Muscle of leg (tissue), 16 donors: ENCODE measurements at places on chromosomes 2 and 18. TPM values are rescaled to one million over a fixed set of nuclear protein-coding genes. Genes with fewer than 3 reads are reported as not detected.

- no peaks in the 10 kb centered on the region for H3K36me3 ChIP-seq
- DNase-seq, result peak; percentile 90
- peaks cover 16% of the 10 kb centered on the region for H3K4me1 ChIP-seq
- peak overlapping the region; percentile 93 for H3K27ac ChIP-seq
Measured at GRCh38 chr2:176554101-176555048, 285.1 kb downstream of the MTX2 start.

DNA sequence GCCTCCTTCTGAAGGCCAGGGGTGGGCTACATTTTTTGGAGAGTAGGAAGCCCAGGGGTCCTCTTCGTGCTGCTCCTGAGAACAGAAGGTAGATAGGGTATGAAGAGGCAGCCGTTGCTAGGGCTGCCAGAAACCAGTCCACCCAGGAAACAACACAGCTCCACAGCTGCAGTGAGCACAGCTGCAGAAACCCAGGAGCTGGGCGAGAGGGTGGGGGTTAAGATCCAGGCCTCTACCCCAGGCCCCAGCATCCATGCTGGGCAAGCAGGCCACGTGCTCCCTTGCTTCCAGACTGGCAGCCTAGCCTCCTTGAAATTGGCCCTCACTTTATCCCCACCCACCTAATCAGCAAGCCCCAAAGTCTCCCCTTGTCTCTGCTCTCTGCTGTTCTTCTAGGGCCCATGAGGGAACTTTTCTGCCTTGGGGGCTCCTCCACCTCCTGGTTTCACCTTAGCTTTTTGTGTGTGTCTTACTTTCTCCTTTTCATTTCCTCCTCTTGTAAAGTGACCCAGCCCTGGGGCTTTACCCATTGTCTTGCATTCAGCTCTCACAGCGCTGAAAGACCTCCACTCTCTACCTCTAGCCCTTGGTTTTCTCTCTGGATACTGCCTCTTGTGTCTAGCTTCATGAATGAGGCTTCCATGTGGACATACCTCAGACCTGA, 30.7 kb downstream of the STON1 start:
- no peaks in the 10 kb centered on the region for H3K36me3 ChIP-seq
- H3K27me3 ChIP-seq, result no peaks in the 10 kb centered on the region
- H3K4me3 ChIP-seq, result no peak overlapping the region
- peaks cover 20% of the 10 kb centered on the region for H3K4me1 ChIP-seq

SLC38A11 gene
- 0.35 TPM for total RNA-seq

RAB6D gene
- total RNA-seq, result 0.09 TPM

ZBTB14 gene
- 13.0 TPM for total RNA-seq

GALNT3 gene
- 0.49 TPM for total RNA-seq

SSB gene
- 76.4 TPM for total RNA-seq

RAPGEF4 gene
- total RNA-seq, result 1.2 TPM

DNA sequence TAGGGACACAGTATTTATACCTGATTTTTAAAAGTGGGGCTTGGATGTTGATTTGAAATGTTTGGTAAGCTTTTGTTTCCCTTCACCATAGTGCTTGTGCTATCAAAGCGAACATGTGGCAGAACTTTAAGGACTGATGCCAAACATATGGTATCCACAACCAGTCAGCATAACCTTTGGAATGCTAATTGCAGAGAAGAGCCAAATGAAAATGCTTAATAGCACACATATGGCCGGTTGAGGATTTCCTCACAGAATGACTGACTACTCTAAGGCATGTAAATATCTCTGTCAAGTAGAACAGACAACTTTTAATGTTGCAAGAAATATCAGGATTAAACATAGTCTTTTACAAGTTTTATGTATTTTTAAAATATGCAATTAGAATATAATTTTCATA, 120.9 kb upstream of the COL3A1 start:
- peak overlapping the region; percentile 79 for H3K27ac ChIP-seq
- H3K27me3 ChIP-seq, result no peaks in the 10 kb centered on the region
- peak; percentile 94 for DNase-seq
- H3K4me3 ChIP-seq, result no peak overlapping the region

CD8B2 gene
- 0.09 TPM for total RNA-seq

- H3K4me3 ChIP-seq, result peak overlapping the region; percentile 48
- H3K4me1 ChIP-seq, result peaks cover 5% of the 10 kb centered on the region
- DNase-seq, result peak; percentile 87
- H3K27me3 ChIP-seq, result no peaks in the 10 kb centered on the region
Measured at GRCh38 chr2:16608661-16609643, 56.7 kb downstream of the CYRIA start.

RUFY4 gene
- 0.27 TPM for total RNA-seq

DNA sequence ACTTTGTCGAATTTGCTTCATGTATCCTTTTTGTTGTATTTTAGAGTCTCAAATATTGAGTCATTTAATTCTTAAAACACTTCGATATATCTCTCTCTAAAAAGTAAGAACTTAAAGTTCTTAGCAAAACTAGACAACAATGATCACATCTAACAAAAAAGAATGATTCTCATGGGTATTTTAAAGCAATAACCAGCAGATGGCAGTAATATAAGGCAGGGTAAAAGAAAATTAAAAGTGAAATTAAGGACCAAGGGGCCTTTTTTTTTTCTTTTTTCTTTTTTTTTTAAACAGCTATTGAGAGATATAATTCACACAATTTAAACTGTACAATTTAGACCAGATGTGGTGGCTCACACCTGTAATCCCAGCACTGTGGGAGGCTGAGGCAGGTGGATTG, 9.9 kb upstream of the AOX1 start:
- no peaks in the 10 kb centered on the region for H3K27me3 ChIP-seq
- no peak overlapping the region for H3K4me3 ChIP-seq
- no peak for DNase-seq
- no peak overlapping the region for H3K27ac ChIP-seq

- no peak overlapping the region for H3K27ac ChIP-seq
Measured at GRCh38 chr2:47536696-47537095, 133.7 kb downstream of the MSH2 start.

ANKRD62 gene
- not detected for total RNA-seq

DNA sequence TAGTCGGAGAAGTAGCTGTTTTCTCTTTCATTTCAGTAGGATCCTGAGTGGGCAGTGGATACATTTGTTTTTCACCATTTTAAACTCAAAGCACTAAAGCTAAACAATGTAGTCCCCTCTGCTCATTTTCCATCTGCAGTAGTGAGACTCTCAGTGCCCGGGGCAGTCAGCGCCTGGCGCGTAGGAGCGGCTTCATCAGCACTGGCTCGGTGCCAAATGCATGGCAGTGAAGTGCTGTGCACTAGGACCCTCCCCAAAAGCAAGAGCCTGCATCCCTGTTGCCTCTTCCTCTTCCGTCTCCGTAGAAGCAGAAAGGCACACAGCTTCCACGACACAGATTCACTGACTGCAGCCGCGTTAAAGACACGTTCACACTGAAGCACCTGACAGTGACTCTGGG, 19.0 kb upstream of the ESPNL start:
- H3K4me1 ChIP-seq, result no peaks in the 10 kb centered on the region
- H3K36me3 ChIP-seq, result peaks cover 28% of the 10 kb centered on the region
- H3K4me3 ChIP-seq, result no peak overlapping the region

SMARCAL1 gene
- total RNA-seq, result 9.0 TPM

SULT1C4 gene
- 13.3 TPM for total RNA-seq

PID1 gene
- 27.4 TPM for total RNA-seq

UGT1A9 gene
- total RNA-seq, result not detected

DNA sequence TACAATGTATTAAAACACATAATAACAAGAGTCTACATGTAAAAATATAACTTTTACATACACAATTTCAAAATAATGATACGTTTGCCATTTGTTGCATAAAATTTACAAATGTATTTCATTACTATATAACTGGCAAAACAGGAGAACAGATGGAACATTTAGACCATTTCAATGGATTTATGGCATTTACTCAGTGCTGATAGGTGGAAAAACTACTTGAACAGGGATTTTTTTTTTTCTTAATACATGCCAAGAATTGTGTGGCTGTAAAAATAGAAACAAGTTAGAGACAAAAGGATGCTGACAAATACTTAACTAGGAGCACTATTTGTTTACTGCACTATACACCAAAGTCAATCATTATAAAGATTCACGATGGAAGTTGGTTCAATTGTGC, 266.8 kb upstream of the CCDC68 start:
- no peak overlapping the region for H3K4me3 ChIP-seq
- no peaks in the 10 kb centered on the region for H3K27me3 ChIP-seq
- no peak overlapping the region for H3K27ac ChIP-seq
- H3K36me3 ChIP-seq, result peaks cover 39% of the 10 kb centered on the region
- no peaks in the 10 kb centered on the region for H3K4me1 ChIP-seq
- DNase-seq, result peak; percentile 50

ADNP2 gene
- 7.7 TPM for total RNA-seq

ITGB6 gene
- 37.7 TPM for total RNA-seq

EIF2B4 gene
- total RNA-seq, result 22.5 TPM

GRCh38 chr2:10989151-10989550, 77.4 kb downstream of the KCNF1 start:
- H3K4me3 ChIP-seq, result no peak overlapping the region
- H3K27me3 ChIP-seq, result no peaks in the 10 kb centered on the region
- H3K4me1 ChIP-seq, result peaks cover 5% of the 10 kb centered on the region
- H3K36me3 ChIP-seq, result no peaks in the 10 kb centered on the region
